ENCODE measurements at places on chromosomes 16 and 17.
A peak's percentile ranks its signal among the peaks of the same experiment; 100 is the strongest.

- no peak for DNase-seq
Measured at GRCh38 chr17:50095626-50096037, 481 bp downstream of the PDK2 start.

- DNase-seq = peak; percentile 86
Measured at GRCh38 chr16:684961-685696, 995 bp upstream of the JMJD8 start.

- no peak for DNase-seq
Measured at GRCh38 chr16:19289811-19290485, 4.4 kb downstream of the CLEC19A start.

DNA sequence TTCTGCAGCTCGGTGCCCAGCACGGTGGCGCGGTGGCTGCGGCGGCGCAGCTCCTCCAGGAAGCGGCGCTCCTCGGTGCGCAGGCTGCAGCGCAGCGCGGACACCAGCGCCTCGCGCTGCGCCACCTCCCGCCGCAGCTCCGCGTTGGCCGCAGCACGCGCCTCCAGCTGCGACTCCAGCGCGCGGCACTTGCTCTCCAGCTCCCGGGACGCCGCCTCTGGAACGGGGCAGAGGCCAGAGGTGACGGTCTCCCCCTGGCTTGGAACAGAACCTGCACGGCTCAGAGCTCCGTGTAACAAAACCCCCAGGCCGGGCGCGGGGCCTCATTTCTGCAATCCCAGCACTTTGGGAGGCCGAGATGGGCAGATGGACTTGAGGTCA is 13.2 kb upstream of the CLUH start:
- no peak for DNase-seq

DNA sequence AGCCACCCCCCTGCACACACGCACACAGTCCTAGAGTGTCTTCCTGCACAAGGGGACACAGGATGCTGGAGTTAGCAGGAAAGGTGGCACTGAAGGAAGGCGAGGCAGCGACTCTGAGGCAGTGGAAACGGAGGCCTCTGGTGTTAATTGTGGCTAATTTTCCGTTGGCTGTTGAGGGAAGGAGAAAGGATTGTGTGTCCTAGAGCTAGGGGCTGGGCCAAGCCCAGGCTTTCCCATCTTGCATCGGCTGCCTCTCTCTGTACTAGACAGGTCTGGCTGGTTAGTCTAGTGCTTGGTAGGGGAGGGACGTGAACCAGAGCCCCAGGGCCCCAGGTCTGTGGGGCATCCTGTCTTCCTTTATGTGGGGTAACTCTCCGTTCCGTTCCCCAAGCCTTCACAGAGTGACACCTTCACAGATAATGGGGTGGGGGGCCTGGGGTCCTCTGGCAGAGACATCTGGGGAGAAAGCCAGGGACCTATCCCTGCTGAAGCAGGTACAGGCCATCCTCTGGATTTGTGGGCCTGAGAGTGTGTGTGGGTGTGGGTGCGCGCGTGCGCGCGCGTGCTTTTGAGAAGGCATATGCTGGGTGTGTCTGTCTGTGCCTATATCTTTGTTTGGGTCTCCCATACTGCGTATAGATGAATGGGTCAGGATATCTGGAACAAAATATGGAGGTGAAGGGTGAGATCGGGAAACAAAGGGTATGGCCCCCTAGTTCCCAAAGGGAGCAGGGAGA is at the start of gene CHD3:
CHD3 (plus strand) TSS at position 606 of the 737 bp plus-strand sequence. CDS start 212 bp downstream, outside the sequence.
- no peak for DNase-seq

DNA sequence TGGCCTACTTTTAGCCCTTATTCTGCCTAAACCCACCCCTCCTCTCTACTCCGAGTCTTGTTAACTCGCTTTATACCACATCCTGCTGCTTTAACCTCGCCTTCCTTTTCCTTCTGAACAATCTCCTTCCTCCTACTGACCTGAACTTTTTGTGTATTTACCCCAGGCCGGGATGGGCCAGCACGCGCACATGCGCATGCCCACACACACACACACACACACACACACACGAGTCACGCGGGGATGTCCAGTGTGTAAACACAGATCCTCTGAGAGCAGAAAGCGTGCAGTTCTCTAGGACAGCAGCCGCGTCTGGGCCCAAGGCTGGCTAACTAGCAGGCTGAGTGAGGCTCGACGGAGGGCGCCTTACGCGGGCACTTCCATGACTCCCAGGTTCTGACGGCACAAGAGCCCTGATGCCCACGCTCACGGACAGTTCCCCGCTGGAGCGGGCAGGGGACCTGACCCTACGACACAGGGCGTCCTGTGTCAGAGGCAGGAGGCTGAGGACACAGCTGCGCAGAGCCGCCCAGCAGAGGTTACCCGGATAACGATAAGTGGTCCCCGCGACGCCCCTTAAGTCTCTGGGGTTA is 610 bp downstream of the PIK3R5 start:
- no peak for DNase-seq

- DNase-seq = peak; percentile 42
Measured at GRCh38 chr16:106623-107324, 28.7 kb downstream of the MPG start.

DNA sequence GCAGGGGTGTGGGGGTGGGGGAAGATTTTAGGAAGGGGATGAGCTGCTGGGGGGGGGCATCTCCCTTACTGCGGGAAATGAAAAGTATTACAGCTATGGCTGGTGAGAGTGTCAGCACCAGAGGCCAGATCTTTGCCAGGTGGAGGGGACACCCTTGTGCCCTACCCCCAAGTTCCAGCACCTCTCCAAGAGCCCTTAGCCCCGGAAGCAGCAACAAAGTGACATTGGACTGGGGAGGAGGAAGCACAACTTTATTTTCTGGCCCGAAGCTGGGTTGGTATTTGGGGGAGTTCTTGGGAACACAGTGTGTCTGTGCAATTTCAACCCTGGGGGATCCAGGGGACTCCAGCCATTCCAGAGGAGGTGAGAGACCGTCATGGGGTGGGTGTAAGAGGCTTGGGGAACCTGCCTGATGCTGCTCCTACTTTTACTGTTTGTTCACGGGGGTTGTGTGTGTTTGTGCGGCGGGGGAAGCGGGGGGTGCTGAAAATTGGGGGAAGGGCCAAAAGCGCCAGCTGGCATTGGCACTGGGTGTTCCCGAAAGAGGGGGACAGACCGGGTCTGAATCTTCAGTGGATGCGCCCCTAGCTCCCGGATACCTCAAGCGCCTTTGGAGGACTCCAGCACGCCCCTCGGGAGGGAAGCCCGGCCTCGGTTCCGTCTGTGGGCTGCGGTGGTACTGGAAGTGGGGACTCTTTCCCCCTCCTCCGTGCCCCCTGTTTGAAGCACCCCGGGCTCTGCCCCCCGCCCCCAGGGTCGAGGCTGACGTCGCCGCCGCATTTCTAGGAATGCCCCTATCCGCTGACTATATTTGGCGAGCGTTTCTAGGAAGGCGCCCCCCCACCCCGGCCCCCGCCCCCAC is 230.3 kb downstream of the MRTFB start:
- DNase-seq = no peak

DNA sequence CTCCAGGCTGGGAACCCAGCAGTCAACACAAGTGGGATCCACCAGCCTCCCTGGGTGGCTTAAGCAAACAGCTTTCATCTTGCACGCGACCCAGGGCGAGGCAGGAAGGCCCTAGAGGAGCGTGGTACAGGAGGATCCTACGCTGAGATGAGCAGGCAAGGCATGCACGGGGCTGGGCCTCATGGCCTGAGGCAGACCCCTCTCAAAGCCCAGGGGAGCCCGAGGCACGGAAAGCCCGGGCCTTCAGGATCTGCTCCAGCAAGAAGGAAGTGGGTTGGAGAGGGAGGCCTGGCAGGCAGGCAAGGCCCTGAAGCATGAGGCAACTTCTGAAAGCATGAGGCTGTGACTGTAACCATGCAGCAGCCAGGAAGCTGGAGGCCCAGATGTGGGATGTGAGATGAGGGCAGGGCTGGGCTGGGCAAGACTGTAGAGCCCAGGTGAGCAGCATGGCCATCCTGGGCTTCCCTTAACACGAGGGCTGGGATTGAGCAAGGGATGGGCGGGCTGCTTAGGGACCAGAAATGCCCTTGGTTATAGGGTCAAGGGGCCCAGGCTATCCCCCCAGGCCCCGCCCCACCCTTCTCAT is 338.7 kb downstream of the C16orf95 start:
- DNase-seq = no peak

- DNase-seq = no peak
Measured at GRCh38 chr16:83552228-83552627, 255.6 kb upstream of the HSBP1 start.

DNA sequence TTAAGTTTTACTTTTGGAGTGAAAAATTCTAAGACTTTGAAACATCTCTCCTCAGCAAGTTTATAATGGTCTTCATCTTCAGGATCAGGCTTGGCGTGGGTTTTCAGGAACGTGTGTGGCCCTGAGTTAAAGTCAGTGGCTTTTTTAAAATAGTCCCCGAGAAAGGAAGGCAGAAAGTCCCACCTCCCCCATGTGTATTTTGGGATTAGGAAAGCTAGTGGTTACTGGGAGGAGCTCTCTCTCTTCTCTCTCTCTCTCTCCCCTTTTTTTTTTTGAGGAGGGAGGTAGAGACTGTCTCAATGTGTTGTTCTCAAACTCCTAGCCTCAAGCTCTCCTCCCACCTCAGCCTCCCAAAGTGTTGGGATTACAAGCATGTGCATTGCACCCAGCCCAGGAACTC is 213.2 kb downstream of the IRX3 start:
- no peak for DNase-seq

GRCh38 chr16:21986692-21987246 is 14.1 kb downstream of the PDZD9 start:
- no peak for DNase-seq

- DNase-seq = no peak
Measured at GRCh38 chr17:49342575-49342936, 19.5 kb downstream of the ZNF652 start.
